ENCODE measurements at places on chromosomes 13 and 19. TPM values are rescaled to one million over a fixed set of nuclear protein-coding genes. Genes with fewer than 3 reads are reported as not detected.

DNA sequence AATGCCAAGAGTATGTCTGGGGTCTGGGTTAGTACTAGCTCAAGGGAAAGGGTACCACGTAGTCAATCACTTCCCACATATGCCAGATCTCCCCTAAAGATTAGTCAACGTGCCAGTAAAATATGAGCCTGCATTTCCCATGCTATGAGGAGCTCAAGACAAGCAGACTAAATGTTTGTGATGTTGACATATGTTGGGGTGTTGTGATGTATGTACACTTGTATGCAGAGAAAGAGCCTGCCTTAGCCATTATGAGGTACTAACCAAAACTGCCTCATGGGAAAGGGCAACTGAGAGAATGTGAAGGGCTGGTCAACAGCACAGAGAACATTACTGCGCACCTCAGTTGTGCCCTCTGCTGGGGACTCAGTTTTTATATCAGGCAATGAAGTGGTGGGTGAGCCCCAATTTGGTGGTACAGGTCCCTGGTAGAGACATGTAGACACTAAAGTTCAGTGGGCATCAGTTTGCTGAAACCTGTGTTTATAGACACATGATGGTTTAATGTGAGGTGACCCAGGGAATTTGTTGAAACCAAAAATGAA, 287.0 kb downstream of the DCT start:
- H3K4me3 ChIP-seq = no peak overlapping the region
- H3K27me3 ChIP-seq = peaks cover 5% of the 10 kb centered on the region
- peaks cover 2% of the 10 kb centered on the region for H3K4me1 ChIP-seq
- H3K27ac ChIP-seq = no peak overlapping the region

- DNase-seq = no peak
- no peaks in the 10 kb centered on the region for H3K27me3 ChIP-seq
- peaks cover 8% of the 10 kb centered on the region for H3K4me1 ChIP-seq
- H3K27ac ChIP-seq = no peak overlapping the region
These were observed 5.8 kb downstream of the SLC39A3 start for GRCh38 chr19:2733930-2734588.

DNA sequence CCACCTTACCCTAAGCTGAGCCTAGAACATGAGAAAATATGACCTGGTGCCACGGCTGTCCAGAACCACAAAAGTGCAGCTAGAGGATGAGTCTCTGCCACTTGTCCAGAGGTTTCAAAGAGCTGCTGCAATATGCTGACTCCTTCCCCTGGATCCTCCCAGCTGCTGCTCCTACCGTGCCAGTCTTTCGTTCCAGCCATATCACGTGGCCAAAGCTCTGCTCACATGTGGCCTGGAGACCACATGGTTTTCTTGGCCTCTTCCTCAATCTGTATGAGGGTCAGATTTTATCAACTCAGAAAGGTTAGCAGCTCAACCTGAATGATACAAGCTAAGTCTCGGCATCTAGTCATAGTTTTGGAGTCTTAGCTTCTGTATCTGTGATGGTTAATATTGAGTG, 3.2 kb upstream of the SACS start:
- no peak for DNase-seq
- no peak overlapping the region for H3K4me3 ChIP-seq
- H3K4me1 ChIP-seq = peaks cover 6% of the 10 kb centered on the region
- H3K36me3 ChIP-seq = peaks cover 3% of the 10 kb centered on the region
- H3K27ac ChIP-seq = no peak overlapping the region

DNA sequence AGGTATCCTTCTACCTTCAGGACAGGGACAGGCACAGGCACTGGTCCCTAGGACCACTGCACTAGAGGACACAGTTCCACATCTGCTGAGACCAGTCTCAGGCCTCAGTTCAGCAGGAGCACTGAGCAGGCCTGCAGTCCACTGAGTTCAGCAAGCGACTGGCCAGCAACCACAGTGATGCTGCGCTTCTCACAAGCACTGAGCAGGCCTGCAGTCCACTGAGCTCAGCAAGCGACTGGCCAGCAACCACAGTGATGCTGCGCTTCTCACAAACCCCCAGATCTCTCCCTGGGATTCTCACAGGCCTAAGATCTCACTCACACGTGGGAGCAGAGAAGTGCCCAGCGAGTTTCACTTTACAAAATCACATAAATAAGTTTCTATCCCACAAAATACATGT, 140.6 kb downstream of the IRS2 start:
- no peak overlapping the region for H3K4me3 ChIP-seq
- peaks cover 2% of the 10 kb centered on the region for H3K36me3 ChIP-seq
- no peak overlapping the region for H3K27ac ChIP-seq
- DNase-seq = no peak
- no peaks in the 10 kb centered on the region for H3K4me1 ChIP-seq

The ERICH4 gene
- not detected for total RNA-seq

The LILRB2 gene
- total RNA-seq = 1.5 TPM

- no peak overlapping the region for H3K27ac ChIP-seq
- no peaks in the 10 kb centered on the region for H3K4me1 ChIP-seq
- H3K27me3 ChIP-seq = peaks cover 57% of the 10 kb centered on the region
- H3K36me3 ChIP-seq = peaks cover 2% of the 10 kb centered on the region
- no peak for DNase-seq
- H3K4me3 ChIP-seq = no peak overlapping the region
These were observed 49.9 kb downstream of the SMAD9 start for GRCh38 chr13:36870050-36870692.

GRCh38 chr13:108176685-108177274, 38.6 kb downstream of the LIG4 start:
- H3K27me3 ChIP-seq = peaks cover 5% of the 10 kb centered on the region
- H3K27ac ChIP-seq = no peak overlapping the region
- peak; percentile 13 for DNase-seq
- H3K36me3 ChIP-seq = no peaks in the 10 kb centered on the region
- no peak overlapping the region for H3K4me3 ChIP-seq
- H3K4me1 ChIP-seq = no peaks in the 10 kb centered on the region

DNA sequence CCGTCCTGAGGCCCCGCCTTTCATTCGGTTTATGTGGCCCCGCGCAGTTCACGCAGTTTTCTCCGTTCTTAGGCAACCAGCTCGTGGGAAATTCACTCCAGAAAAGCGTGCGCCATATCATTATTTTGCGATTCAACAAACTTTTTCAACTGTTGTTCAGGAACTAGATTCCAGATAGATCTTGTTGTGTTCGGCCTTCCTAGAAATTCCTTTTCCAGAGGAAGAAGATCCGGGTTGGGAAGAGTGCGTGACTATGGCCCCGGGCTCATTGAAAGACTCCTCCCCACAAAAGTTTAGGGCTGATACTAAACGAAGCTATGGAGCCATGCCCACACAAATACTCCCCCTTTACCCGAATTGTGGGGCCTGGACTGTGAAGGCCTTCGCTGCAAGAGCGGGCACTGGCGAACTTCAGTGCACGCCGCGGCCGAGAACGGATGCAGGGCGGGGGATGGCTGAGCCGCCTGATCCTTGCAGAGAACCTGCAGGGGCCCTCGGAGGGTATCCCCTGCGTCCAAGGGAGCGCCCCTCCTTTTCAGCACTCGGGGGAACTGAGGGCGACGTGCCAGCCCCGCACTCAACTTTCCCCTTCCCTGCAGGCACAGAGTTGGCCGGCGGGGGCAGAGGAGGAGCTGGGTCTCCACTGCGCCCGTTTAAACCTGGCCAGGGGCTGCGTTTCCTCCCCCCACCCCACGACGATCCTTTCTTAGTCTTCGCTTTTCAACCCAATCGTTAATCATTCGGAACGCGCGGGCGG, 904 bp upstream of the SOX1 start:
- no peak for DNase-seq
- H3K4me3 ChIP-seq = peak overlapping the region; percentile 66
- peaks cover 3% of the 10 kb centered on the region for H3K36me3 ChIP-seq
- H3K27me3 ChIP-seq = peaks cover 68% of the 10 kb centered on the region
- H3K27ac ChIP-seq = peak overlapping the region; percentile 43

DNA sequence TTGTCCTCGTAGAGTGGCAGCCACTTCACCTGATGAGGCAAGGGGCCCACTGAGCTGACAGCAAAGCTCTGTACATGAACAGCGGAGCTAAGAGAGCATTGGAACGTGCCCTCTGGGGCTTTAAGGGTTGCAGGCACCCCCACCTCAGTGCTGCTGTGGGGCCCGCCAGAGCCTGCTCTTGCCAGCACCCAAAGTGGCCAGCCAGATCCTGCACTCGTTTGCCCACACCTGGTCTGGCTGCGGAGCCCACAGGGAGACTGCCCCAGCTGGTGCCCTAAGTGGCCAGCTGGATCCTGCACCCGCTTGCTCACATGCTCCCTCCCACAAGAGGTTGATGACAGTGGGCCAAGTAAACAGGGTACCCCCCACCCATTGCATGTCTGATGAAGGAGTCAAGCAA, 783.4 kb upstream of the MIR17HG start:
- H3K4me1 ChIP-seq = no peaks in the 10 kb centered on the region
- no peak overlapping the region for H3K4me3 ChIP-seq
- no peaks in the 10 kb centered on the region for H3K36me3 ChIP-seq
- no peaks in the 10 kb centered on the region for H3K27me3 ChIP-seq

The CEACAM4 gene
- total RNA-seq = 0.31 TPM
